ENCODE measurements at places on chromosomes 7 and 10.

DNA sequence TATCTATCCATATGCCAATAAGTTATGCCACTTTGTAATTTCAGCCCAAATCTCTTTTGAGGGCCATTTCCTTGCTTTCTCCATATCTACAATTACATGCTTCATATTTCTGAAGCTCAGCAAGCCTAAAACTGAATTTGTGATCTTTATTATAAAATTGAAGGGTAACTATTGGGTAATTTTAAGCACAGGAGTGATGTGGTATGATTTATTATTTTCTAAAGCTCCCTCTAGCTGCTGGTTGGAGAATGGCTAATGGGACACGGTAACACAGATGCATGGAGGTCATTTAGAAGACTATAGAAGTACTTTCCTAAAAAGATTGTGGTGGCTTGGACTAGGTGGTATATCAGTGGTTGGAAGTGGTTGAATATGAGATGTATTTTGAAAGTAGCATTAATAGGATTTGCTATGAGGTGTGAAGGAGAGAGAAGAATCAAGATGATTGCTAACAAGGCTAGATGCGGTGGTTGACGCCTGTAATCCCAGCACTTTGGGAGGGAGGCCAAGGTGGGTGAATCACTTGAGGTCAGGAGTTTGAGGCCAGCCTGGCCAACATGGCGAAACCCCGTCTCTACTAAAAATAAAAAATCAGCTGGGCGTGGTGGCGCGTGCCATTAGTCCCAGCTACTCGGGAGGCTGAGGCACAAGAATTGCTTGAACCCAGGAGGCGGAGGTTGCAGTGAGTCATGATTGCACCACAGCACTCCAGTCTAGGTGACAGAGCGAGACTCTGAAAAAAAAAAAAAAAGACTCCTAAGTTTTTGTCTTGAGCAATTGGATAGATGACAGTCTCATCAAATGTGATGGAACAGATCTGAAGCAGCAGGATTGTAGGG, 13.9 kb downstream of the KLHDC10 start:
- DNase-seq, result no peak

- DNase-seq, result no peak
Observed at GRCh38 chr10:109689785-109690184, 233.5 kb downstream of the XPNPEP1 start.

DNA sequence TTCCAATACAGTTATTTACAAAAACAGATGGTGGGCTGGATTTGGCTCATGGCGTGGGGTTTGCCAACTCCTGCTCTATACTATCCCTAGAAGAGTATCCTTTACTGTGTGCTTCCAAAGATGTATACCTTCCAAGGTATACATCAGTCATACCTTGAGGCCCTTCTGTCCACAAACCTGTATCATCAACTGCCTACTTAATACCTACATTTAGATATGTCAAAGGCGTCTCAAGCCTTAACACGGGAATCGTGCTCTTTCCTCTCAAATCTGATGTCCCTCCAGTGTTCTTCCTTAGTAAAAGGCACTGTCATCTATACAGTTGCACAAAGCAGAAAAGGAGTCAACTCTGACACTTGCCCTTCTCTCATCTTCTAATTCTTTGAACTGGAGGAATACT, 36.9 kb downstream of the NAMPT start:
- DNase-seq, result no peak

DNA sequence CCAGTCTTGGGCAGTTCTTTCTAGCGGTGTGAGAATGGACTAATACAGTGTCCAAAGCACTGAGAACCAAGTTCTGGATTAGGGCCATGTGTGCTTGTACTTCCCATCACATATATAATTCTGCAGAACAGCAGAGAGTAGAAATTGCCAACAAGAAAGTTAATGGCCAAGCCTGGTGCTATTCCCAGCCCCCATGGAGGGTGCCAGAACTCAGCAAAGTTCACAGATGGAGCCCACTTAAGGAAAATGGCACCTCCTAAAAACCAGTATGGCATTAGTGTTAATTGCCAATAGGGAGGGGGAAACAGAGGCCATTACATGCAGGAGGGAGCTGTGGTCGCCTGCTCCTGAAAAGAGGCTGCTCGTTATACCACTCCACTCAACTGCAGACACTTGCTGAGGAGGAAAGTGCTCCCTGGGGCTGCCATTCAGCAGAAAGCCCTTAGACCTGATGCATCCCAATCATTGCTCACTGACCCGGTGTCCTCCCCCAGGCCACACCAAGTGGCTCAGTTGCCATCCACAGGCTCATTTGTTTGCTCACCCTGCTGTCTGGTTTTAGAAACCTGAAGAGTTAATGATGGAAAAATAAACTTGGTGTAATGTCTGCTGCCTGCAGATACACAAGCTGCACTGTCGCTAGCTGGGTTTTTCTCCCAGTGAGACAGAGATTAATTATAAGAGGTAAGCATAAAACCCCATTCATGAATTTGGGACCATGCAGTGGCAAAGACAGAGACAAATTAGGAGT, 280.6 kb downstream of the GFRA1 start:
- no peak for DNase-seq

DNA sequence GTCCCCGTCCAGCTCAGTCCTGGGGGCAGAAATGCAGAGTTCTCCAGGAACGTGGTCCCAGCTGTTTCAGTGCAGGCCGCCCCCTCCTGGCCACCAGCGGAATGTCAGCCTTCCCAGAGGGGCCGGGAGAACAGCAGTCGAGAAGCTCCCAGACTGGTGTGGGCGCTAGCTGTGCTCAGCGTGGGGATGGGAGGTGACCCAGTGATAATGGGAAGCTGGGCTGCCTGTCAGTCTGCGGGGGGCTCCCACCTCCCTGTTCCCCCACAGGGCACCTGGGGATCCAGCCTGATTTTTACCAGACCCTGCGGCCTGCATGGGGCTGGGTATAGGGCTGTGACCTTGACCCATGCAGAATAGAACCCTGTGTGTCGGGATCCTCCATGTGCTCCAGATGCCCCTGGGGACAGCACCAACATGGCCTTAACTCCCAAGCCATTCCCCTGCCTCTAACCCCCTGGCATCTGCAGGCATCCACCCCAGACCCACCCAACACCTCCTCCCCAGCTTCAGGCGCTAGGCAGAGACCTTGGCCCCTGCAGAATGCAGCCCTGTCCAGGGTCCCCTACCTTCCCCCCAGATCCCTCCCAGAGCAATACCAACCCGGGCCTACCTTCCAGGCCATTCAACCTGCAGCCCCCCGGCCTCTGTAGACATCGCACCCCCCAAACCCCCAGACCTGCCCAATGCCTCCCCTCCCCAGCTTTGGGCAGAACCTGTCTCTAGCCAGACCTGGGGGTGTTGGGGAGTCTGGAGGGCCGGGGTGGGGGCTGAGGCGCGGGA, 880 bp upstream of the ELN start:
- peak; percentile 64 for DNase-seq

GRCh38 chr10:34335960-34336690, 479.0 kb downstream of the PARD3 start:
- no peak for DNase-seq

DNA sequence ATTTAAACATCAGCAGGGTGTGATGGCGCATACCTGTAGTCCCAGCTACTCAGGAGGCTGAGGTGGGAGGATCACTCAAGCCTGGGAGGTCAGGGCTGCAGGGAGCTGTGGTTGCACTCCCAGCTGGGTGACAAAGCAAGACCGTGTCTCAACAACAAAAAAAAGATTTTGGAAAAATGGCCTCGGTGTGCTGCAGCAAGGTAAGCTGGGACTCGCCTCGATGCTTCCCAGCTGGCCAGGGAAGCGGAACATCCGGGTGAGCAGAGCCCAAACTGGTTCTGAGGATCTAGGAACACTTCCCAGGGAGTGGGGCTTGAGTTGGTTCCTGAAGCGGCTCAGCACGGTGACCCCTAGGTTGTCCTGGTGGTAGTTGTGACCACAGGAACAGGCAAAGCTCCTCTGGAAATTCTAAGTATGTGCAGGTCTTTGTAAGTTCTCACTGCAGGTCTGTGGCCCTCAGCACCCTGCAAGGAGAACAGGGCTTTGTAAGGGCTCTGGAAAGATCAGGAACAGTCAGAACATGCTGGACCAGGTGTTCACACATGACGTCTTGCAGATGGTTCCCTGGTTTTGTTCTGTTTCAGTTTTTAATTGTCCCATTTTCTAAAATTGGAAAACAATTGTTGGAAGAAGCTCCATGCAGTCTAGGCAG, 38.6 kb upstream of the ZMIZ2 start:
- no peak for DNase-seq

GRCh38 chr10:4073912-4074311, 288.9 kb upstream of the KLF6 start:
- peak; percentile 99 for DNase-seq

- no peak for DNase-seq
Observed at GRCh38 chr7:77833136-77833535, 34.6 kb downstream of the PHTF2 start.

- DNase-seq, result no peak
Observed at GRCh38 chr7:56256108-56256507, 139.9 kb upstream of the NUPR2 start.

- DNase-seq, result no peak
Observed at GRCh38 chr7:157898802-157899505, 562.1 kb downstream of the DNAJB6 start.

- DNase-seq, result no peak
Observed at GRCh38 chr7:92708111-92709042, 118.2 kb upstream of the FAM133B start.

- DNase-seq, result peak; percentile 74
Observed at GRCh38 chr7:127905491-127906330, 125.5 kb downstream of the LRRC4 start.

- no peak for DNase-seq
Observed at GRCh38 chr10:110739811-110740271, 95.7 kb downstream of the RBM20 start.

DNA sequence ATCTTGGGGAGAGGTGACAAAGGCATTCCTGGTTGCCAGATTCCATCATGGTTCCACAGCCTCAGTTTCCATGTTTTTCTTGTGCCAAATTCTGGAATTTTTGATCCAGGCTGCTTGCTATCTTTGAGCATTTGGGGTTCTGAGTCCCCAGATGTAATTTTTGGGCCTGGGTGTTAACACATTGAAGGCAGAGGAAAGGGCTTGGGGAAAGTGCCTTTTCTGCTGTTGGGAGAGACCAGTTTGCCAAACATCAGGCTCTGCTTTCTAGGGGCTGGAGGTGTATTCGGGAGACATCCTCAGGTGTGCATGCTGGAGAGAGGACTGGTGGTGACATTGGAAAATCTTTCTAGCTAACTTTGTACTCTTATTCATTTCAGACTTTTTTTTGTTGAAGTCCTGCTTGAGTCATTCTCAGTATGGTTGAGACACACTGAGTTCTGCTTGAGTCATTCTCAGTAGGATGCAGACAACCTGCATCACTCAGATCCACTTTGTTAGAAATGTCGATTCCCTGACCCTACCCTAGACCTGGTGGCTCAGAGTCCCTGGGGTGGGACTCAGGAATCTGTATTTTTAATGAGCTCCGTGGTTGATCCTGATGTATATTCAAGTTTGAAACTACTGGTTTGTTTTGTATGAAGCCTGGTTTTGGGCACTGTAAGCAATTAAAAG, 101.0 kb downstream of the LRMDA start:
- DNase-seq, result peak; percentile 66

- DNase-seq, result no peak
Observed at GRCh38 chr10:30816820-30817171, 187.2 kb upstream of the LYZL2 start.

- no peak for DNase-seq
Observed at GRCh38 chr7:66905689-66906088, 15.3 kb upstream of the TMEM248 start.

All from fibroblast of skin of back (primary cell).